ENCODE measurements at places on chromosomes 4 and X.

DNA sequence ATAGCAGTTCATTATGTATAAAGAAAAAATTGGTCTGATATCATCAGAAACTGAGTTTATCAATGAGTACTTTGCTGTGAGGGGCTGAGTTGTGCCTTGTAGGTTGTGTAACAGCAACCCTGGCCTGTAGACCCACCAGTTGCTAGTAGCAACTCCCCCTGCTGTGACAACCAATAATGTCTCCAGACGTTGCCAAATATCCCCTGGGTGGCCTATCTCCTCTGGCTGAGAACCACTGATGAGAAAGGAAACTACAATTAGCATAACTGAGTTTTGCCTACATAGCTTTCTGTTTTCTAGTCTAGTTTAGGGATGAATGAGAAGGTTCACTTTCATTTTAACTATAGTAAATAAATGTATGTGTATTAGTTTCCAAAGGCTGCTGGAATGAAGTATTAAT lies 234.1 kb downstream of the CPE start:
- DNase-seq = no peak

DNA sequence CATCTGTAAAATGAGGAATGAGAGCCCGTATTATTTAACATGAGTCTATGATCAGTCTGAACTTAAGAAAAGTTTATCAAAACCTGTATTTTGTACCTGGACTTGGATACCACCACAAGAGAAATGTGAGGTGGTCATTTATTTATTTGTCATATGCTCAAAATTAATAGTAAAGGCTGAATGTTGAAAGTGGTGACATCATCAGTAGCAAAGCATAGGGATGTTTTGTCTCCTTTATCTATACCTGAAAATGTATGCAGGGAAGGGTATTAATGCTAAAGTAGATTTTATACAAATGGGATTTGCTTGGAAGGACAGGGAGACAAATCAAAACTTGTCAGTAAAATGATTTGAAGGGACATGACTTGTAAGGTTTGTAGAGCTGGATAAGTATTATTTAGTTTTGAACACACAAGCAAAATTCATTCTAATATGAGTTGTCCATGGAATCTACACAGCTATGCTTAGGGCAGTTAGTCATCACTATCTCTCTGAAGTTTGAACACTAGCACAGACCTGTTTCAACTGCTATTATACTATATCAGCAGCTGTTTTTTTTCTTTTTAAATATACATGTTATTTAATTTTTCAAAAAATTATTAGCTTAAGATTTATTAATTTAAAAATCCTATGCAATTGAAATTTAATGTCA lies 52.4 kb upstream of the GUCY1A1 start:
- no peak for DNase-seq

DNA sequence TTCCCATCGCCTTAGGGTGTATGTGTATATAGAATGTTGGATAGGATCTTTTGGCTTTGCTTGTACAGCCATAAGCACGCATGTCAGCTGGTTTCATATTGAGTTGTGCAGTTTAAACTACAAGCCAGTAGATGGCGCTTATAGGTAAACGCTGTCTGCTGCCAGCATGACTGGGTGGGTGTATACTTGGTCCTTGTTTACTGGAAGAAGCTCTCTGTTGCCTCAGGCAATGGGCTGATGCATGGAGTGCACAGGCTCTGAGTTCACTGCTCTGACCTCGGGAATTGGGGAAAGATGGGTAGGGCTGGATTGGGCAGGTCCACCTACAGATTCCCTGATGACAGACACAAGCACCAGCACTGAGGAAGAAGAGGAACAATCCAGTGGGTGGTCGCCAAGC lies 831.5 kb downstream of the STIM2 start:
- DNase-seq = no peak

GRCh38 chr4:126028876-126029275 lies 714.1 kb downstream of the FAT4 start:
- no peak for DNase-seq

DNA sequence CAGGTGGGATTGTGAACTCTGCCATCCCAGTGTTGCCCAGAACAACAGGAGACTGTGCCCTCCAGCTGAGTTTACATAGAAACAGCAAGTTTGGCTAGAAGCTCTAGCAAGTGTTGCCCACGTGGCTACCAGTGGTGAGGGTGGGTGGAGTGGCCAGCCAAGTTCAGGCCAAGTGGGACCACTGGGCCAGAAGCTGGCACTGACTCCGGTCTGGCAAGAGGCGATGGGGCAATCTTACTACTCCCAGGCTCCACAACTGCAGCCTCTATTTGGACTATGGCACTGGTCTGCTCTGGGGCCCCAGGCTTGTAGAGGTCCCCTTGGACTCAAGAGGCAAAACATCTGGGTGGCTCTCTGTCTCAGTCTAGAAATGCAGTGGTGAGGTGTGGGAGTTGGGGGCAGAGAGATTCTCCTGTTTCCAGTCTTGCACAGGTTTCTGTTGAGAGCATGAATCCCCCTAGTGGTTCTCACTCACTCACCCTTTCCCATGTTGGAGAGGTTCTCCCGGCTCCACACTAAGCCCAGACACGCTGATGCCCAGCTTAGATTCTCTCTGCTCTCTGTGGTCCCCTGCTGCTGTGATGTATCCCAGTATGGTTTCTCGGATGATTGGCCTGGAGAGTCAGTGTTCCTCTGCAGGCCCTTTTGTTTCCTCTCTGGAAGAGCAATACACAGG lies 615.3 kb downstream of the PDHA2 start:
- DNase-seq = no peak

- peak; percentile 13 for DNase-seq
These were observed 18.0 kb upstream of the PDZD4 start for GRCh38 chrX:153848325-153848724.

GRCh38 chrX:107827030-107827831 lies 1.6 kb downstream of the MID2 start:
- no peak for DNase-seq

DNA sequence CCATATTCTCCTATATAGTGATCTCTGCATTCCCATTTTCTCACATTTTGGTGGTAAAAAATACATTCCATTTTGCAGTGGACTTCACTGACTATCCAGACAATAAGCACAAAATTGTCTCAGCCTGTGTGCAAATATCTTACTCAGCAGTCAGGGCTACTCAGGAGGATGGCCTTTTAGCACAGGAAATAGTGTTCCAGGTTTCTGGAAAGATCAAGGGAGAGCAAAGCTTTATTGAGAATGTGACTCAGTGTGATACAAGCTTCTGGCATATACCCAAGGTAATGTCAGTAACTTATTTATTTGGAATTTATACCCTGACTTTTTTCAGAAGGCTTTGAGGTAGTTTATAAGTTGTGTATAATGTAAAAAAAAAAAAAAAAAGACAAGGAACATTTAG lies 233.4 kb downstream of the TEX13A start:
- DNase-seq = no peak

All from NCI-H1930 (cell line).